Stimulated activated naive B cell treated with anti-CD40 and anti-IgM and Interleukin-4, amounts not matched to agents 10 μg/mL and 1 μg/mL and 100 μg/mL, for 72 hours (primary cell): ENCODE measurements at places on chromosomes 4 and X.

- no peak for DNase-seq
Observed at GRCh38 chr4:149549911-149550310, 265.7 kb downstream of the IQCM start.

- no peak for DNase-seq
Observed at GRCh38 chr4:115515366-115515765, 401.9 kb upstream of the NDST4 start.

GRCh38 chr4:52755426-52755825 lies 4.2 kb upstream of the ERVMER34-1 start:
- no peak for DNase-seq

DNA sequence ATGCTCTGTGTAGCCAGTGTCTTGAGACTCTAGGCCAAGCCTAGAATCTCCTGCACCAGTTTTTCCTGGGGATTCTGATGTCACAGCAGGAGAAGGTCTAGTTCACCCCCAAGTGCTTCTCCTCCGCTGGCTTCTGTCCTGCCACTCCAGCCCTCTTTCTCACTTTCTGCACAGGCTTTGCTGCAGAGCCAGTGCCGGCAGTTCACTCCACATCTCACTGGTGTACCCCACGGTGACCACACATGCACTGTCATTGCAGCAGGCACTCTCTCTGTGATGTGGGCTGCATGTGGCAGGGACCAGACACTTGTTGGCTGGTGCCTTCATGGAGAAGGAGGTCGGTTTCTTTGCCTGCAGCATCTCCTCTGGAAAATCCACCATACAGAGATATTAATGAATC lies 643.8 kb upstream of the GALNTL6 start:
- DNase-seq: no peak

DNA sequence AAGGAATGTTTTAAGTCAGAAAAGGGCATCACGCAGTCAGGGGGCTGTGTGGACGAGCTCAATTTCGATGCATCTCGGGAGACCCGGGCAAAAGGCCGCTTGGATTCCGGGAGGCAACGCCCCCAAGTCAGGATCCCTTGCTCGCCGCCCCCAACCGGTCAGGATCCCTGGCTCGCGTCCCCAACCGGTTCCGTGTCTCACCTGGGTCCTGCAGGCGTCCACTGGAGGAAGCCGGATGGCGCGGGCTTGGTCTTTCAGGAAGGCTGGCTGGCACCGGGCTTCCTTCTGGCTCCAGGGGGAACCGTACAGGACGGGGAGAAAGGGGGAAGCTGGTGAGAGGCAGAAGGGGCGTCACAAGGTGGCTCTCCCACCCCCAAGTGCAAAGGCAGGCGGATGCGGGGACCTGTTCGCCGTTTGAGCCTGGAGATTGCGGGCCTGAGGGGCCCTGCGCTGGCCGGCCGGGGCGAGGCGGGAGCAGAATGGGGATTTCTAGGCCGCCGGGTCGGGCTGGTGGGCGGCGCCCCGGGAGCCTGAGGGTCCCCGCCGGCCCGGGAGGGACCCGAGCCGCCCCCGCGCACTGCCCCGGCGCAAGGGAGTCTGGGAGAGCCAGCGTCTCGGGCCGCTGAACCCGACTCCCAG lies 84.7 kb downstream of the HPRT1 start:
- DNase-seq: no peak

DNA sequence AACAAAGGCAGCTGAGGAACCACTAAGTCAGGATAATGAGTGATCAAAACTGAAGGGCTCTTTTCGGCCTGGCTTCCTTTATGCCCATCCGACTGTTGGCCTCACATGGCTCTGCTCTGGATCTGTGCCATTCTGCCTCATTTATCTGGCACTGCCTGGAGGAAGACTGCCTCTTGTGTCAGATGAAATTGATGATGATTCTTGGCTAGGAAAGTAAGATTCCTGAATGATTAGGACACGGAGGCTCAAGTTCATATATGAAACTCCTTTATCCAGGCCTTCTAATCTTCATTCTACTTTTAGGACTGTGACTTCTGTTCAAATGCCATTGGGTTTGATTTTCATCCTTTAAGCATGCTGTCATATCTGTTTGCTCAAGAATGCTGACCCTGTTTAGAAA lies 475.4 kb upstream of the RPS6KA3 start:
- no peak for DNase-seq

- DNase-seq: no peak
Observed at GRCh38 chrX:44451056-44451455, 91.6 kb downstream of the FUNDC1 start.

- no peak for DNase-seq
Observed at GRCh38 chrX:72409993-72410392, 104.3 kb upstream of the CITED1 start.

- DNase-seq: no peak
Observed at GRCh38 chr4:47349326-47349725, 114.2 kb downstream of the COMMD8 start.

GRCh38 chrX:129262912-129263311 lies 260.4 kb downstream of the SMARCA1 start:
- DNase-seq: no peak

DNA sequence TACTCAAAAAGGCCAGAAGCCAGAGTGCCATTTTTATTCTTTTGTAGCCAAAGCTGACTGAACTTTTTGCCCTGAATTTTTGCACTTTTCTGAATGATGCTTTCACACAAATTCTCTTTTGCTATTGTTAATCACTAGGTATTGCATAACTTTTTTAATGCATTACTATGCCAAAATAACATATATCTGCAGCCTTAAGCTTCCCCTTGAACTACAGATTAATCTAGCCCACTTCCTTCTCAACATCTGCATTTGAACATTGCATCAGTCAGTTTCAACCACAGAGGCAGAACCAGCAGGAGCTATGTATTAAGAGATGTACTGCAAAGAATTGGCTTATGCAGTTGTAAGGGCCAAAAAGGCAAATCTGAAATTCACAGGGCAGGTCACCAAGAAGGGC lies 197.6 kb upstream of the GYPA start:
- no peak for DNase-seq

- no peak for DNase-seq
Observed at GRCh38 chr4:150006197-150006596, 72.0 kb upstream of the DCLK2 start.
